ENCODE measurements at places on chromosomes 3 and 15.
A peak's percentile ranks its signal among the peaks of the same experiment; 100 is the strongest.

DNA sequence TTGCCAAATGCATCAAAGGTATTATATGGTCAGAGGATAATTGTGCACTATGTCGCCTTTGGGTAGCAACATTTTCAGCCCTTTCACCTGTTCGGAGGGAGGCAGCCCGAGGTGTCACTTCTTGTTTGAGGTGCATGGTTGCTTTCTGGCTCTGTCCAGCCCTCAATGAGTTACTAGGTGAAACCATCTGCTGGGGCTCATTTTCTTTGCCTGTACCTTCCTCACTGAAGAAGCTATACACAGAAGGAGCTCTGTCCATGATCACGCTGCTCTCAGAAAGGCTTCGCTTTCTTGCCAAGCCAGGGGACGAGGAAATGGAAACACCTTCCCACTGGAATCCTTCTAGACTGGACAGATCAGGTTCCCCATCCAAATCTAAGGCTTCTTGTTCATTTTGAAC is 42.7 kb downstream of the ZNF106 start:
- no peak for DNase-seq

- no peak for DNase-seq
Measured at GRCh38 chr15:85473455-85473854, 93.1 kb downstream of the AKAP13 start.

GRCh38 chr3:186121968-186122367 is 13.1 kb upstream of the ETV5 start:
- DNase-seq, result no peak

DNA sequence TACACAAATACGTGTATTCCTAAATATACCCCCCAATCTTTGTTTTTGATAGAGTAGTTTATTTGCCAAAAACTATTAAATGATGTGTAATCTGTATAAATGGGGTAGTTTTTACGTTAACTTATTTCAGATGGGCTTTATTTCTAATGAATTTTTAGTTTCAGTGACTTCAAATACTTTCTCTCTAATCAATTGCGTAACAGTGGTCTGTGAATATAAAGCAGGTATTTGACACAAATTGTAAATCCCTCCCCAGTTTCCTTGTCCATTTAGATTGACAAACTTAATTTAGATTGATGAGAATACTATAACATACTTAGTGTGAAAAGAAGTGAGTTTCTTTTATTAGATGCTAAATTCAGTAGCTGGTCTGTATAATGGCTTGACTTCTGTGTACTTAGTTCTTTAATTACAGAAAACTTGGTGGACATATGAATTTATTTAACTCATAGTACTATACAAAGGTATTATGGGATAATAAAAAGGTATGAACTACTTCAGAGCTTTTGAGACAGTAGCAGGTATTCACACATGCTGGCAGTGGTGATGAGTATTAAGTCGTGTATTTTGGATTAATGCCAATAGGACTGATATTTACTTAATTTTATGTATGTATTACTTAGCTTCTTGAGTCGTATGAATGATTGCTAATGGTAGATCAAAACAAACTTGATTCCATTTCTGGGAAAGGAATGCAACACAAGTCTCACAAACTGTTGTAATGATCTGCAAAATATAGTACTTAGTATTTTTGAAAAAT is 81.6 kb downstream of the STT3B start:
- no peak for DNase-seq

- DNase-seq, result no peak
Measured at GRCh38 chr15:70748281-70748747, 15.0 kb downstream of the UACA start.

GRCh38 chr15:60525341-60526039 is 46.5 kb upstream of the ICE2 start:
- DNase-seq, result no peak

GRCh38 chr3:128070898-128071591 is 18.8 kb downstream of the SEC61A1 start:
- no peak for DNase-seq

GRCh38 chr3:38039899-38040261 is 872 bp downstream of the DLEC1 start:
- peak; percentile 30 for DNase-seq

- DNase-seq, result no peak
Measured at GRCh38 chr3:40752492-40752891, 227.7 kb downstream of the ZNF621 start.

DNA sequence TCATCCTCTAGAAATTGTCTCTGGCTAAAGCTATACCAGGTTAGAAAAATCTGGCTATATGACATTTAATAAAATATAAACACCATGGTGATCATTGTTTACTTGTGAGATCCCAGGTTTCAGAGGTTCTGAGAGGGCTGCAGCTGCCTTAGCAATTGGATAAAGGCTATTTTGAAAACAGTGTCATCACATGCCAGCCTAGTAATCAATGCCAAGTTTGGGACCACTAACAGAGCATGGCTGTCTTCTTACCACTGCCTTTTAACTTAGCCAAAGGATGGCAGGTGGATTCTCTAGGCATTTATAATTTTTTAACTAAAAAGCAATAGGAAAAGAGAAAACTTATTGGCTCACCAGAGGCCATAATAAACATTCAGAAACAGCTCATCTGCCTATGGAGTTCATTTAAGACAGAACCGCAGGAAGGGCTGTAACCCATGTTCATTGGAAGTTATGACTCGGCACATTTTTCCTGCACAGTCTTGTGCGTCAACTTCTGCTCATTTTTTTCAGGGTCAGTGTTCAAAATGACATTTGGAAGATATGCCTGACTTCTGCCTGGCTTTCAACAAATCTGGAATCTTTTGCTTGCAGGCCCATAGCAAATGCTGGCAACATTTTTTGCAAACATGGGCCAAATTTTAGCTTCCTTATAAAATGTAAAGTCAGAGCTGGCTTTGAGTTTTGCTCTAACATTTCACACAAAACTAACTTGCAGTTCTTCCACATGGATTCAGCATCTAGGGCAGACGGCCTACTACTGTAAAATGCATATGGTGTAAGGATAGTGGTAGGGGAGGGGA is 476.0 kb upstream of the TBL1XR1 start:
- no peak for DNase-seq

- no peak for DNase-seq
Measured at GRCh38 chr3:184679056-184679816, 32.6 kb downstream of the MAGEF1 start.

GRCh38 chr15:78147566-78147965 is 1.6 kb upstream of the IDH3A start:
- no peak for DNase-seq

GRCh38 chr3:40120806-40121205 is 188.7 kb upstream of the EIF1B start:
- peak; percentile 31 for DNase-seq

- DNase-seq, result peak; percentile 55
Measured at GRCh38 chr3:146160964-146161662, at the start of gene PLOD2. Gene PLOD2 (minus strand): TSS chr3:146161184. CDS start chr3:146160989, 195 bp downstream.

GRCh38 chr15:39517122-39517855 is 63.6 kb upstream of the THBS1 start:
- DNase-seq, result no peak

- DNase-seq, result no peak
Measured at GRCh38 chr3:71468311-71469137, 115.0 kb downstream of the FOXP1 start.

DNA sequence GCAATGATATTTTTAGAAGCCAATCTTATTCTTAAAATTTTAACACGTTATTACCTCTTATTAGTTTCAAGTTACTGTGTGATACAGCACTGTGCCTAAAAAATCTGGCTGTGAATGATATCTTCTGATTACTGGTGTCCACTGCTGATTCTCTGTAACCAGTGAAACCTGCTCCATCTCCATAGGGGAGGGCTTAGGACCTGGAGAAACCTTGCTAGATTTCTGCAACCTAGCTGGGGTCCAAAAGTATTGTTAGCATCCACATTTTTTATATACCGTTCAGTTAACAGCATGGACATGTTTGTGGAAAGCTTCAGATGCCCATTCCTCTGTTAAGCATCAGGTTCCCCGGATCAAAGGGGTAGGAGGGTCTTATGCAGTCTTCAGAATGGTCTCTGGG is 193.9 kb upstream of the TOPAZ1 start:
- DNase-seq, result no peak

DNA sequence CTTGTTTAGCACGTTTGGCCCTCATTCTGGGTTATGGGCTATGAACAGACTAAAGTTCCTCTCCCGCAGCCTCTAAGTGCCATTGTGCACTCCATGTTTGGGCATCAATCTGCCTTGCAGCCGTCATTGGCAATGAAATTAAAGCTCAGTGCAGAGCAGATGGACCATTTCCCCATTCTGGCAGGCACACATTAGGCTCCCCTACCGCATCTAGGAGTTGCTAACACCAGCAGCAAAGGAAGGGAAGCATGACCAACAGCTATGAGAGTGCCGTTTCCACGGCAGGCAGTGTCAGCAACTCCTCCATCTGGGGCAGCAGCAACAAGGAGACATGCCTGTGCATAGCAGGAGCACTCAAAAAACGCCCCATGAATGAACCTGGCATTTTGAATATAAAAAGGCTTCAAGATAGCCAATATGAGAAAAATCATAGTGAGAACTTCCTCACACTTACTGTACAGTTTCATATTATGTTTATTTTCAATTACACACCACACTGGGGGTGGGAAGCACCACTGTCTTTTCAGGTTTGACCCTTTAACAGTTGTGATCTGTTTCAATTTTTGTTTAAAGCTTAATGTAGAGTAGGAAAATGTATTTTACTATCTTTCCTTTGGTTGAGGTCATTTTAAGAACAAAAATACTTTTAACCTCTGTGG is 218.7 kb downstream of the KCNMB2 start:
- DNase-seq, result no peak

DNA sequence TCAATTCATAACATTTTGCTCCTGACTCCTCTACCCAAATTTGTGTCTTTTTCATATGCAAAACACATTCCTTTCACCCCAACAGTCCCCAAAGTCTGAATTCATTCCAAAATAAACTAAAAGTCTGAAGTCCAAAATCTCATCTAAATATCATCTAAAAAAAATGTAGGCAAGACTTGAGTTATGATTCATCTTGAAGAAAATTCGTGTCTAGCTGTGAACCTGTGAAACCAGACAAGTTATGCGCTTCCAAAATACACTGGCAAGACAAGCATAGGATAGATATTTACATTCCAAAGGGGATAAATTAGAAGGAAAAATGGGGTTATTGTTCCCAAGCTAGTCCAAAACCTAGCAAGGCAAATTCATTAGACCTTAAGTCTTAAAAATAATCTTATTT is 1302.0 kb upstream of the GBE1 start:
- no peak for DNase-seq

GRCh38 chr3:9122732-9123364 is 126.6 kb downstream of the SRGAP3 start:
- DNase-seq, result no peak

DNA sequence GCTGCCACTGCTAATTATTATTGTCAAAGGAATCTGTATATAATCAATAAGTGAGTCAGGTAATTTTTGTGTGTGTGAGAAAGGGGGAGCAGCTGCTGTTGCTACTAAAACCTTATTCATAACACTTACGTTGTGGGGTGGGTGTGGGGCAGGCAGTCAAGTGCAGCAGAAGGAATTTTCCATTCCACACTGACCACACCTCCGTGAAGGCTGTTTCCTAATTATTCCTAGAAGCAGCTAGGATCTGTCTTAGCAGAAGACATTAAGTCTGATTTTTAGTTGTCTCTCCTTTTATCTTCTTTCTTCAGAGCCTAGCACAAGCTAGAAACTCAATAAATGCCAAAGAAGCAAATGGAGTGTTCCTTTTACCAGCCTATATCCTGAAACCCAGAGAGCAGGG is 4.0 kb upstream of the U2SURP start:
- DNase-seq, result no peak

DNA sequence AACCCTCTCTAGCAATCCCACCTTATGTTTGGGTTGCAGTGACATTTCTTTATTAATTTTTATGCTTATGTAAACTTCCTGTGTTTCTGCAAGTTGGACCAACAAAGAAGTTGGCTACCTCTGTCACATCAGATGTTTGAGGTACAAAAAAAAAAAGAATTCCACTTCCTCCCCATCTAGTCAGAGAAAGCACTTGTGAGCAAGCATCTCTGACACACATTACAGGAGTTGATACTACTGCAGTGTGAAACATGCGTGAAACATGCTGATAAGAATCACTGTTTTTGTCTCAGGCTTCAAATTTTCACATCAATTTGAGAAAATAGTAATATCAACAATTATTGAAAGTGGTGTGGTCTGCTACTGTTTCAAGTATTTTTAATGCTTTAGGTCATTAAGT is 1.3 kb downstream of the SCAANT1 start:
- no peak for DNase-seq

- no peak for DNase-seq
Measured at GRCh38 chr3:128415773-128416577, 50.7 kb downstream of the DNAJB8 start.

GRCh38 chr3:164208821-164209220 is 869.5 kb downstream of the SI start:
- DNase-seq, result no peak

DNA sequence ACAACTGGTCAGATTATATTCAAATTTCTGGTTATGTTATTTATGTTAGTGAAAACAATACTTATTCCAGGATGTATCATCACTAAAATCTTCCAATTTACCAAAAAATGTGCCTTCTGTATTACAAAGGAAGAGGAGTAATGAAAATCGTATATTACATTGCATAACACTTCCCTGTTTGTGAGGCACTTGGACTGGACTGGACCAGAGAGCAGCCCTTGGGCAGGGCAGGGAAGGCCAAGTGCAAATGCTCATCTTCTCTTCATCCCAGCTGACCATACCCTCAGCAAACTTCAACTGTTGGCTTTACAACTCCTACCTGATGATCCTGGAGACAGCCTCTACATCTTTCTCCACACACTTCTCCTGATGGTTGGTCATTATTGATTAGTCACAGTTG is 285.7 kb upstream of the MME start:
- no peak for DNase-seq

DNA sequence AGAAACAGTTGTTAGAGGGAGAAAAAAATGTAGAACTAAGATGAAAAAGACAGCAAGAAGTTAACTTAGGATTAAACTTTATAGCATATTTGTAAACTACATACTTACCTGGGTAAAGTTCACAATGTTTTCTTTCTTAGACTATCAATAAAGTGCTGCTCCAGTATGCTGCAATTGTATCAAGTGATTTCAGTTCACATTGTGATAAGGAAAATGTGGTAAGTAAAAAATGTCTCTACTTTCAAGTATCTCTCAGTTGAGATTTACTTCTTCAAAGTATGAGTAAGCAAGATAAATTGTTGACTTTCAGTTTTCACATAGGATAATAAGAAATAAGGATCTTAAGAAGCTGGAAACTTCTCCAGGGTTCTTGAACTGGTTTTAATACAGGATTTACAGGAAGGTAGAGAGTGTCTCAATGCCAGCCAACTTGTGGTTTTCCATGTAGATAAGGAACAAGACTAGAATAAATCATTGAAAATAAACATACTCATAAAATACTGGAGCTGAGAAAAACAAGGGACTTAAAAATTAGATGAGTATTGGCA is 528.8 kb downstream of the UNC13C start:
- DNase-seq, result no peak
